NCI-H1930 (cell line): ENCODE measurements at places on chromosomes 6 and 20.

DNA sequence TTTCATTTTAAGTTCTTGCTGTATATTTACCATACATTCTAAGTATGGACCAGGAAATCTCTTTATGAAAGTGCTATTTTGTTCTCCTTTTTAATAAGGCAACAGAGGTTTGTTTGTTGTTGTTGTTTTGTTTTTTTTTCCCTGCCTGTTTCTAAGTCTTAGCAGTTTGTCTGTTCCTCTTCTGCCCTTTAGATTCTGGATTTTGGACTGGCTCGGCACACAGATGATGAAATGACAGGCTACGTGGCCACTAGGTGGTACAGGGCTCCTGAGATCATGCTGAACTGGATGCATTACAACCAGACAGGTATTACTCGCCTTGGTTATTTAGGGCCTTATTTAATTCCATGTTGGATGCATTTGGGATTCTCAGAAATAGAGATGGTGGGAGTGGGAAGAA is 48.0 kb downstream of the MAPK14 start:
- DNase-seq, result no peak

DNA sequence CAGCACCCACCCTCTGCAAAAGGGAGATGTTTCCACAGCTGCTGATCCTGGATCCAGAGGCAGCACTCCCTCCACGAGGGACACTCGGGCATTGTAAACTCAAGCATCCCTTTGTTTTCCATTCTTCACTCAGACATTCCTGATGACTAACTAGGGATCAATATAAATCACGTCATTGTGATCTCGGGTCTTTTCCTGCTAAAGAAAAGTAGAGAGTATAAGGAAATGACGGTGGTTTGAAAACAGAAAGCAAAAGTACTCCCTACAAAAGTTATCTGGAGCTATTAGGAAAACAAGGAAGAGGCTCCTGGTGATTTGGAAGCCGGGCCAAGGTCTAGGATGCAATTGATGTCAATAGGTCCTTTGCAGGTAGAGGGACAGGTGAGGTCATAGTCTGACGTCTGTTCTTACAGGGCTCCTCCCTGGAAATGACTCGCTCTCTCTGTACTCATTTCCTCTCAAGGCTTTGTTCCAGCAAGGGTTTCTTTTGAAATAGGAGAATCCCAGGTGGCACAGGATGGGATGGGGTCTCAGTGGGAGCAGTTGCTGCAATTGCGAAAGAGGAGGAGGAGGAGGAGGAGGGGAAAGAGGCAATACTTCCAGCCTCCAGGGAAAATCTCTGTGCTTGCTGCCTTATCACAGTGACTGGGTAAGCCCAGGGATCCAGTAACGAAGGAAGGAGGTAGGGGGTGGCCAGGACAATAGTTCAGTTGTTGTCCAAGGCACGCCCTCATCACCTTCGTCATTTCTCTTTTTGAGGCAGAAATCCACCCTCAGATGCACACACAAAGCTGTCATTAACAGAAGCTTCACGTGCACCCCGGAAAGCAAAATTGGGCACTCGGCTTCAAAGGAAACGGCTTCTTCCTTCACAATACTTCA is 222.8 kb downstream of the LY86 start:
- no peak for DNase-seq

DNA sequence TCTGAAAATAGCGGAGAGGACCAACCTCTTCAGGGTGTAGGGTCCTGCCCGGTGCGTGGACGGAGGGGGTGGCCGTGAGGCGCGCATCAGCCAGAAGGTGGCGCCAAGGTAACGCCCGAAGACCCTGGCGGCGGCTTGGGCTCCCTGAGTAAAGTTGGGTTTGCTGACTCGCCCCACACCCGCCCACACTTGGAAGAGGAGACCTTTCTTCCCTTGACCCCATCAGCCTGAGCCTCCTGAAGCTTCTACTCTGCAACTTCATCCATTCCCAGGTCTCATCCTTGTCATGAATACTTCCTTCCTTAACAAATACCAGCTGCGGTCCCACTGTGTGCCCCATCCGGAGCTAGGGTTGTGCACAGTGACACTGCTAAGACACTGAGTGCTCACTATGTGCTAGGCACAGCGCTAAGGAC is 14.6 kb downstream of the CD40 start:
- peak; percentile 57 for DNase-seq

- DNase-seq, result peak; percentile 8
Measured at GRCh38 chr6:13331516-13332348, 3.4 kb upstream of the TBC1D7 start.

DNA sequence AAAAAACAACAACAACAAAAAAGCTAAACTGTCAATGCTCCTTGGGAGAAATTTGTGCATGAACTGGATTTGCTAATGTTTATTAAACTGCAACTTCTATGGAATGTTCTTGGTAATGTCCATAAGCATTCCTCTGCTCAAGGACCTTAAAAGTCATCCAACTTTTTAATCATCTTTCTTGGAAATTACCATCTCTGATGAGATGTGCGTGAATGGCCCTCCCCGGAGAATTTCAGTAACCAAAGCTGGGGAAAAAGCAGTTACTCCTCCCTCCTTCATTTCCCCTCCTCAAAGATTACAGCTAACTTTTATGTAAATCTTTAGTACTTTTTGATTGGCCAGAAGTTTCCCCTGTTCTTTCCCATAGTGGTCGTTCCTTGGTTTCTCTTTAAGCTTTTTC is 5.2 kb downstream of the TBCC start:
- DNase-seq, result no peak

GRCh38 chr20:51249215-51249614 is 226.3 kb upstream of the KCNG1 start:
- DNase-seq, result no peak

DNA sequence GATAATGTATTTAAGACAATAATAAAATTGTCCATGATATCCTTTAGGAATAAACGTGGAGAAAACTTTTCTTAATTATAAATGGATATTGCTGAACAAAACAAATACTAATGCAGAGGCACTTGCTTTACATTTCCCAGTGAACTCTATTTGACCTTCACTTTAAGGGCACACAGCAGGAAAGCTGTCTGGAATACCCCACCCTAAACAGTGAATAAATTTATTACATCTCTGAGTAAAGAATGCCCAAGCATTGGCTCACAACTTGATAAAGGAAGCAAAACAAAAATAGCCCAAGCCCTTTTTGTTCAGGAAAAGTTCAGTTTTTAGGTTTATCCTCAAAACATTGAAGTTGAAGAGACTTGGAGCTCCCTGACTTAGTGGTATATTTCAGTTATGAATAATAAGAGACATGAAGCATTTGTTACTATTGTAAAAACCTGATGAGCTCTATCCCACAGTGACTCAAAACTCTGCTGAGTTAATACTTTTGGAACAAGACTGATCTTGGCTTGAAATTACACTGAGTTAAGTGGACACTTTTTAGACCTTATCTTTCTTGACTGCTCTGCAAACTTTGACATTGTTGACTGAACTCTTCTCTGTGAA is 353.9 kb downstream of the BCKDHB start:
- DNase-seq, result no peak

GRCh38 chr20:53346335-53346648 is 247.3 kb downstream of the ZNF217 start:
- no peak for DNase-seq

DNA sequence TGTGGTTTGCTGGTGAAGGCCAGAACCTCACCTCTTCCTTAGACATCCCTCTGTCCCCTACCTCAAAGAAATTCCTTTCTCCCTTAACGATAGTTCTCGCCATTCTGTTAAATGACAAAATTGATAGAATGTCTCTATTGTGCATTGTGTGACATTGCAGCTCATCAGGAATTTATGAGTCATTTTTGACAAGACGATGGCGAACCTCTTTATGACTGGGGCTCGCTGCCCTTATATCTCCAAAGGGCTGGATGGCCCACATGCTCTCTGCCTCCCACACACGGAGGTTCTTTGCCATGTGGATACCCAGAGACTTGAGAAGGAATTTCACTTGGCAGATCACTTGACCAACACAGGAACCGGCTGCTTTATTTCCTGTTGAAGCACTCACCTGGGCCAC is 66.8 kb upstream of the RPS6KA2 start:
- DNase-seq, result no peak

DNA sequence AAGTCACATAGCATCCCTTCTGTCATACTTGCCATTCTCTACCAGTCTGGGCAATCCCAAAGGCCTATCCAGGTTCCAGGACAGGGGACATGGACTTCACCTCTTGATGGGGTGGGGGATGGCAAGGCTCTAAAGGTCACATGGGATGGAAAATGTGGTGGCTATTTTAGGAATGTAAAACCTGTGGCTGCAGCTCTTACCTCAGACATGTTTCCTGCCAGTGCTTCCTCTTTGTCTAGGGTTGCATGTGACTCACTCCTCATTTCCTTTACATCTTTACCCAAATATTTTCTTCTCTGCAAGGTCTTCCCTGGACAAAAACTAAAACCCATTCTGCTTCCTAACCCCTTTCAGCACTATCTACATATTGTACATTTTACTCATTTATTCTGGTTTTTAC is 135.7 kb downstream of the BTBD3 start:
- no peak for DNase-seq

GRCh38 chr6:39268171-39268570 is 38.9 kb upstream of the KCNK5 start:
- DNase-seq, result no peak

DNA sequence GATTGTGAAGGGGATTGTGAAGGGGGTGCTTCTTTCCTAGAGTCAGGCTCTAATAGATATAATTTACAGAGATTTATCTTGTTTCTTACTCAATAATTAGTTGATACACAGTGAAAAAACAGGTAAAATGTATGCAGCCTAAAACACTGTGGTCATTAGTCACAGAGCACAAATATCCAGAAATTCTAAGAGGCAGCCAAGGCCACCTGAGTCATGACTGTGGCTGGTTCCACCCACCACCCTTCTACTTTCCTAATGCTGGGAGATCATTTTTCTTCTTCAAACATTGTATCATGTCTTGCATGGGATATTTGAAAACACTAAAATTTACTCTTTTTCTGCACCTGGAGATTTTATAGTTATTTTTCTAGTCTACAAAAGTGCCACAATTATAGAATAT is 181.6 kb downstream of the OTOR start:
- DNase-seq, result no peak

GRCh38 chr6:30399390-30400058 is 54.6 kb downstream of the RPP21 start:
- DNase-seq, result no peak

DNA sequence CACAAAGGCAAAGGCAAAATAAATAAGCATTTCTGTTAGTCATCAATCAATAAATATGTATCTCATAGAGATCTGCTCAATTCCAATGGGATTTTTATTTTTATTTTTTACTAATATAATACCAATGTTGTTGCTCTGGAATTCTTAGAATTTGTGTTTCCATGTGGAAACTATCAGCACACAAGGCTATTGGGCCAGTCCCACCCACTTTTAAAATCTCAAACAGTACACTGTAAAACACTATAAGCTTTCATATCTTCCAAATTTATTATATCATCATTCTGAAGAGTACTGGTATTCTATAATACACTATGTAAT is 563.8 kb upstream of the MARCKS start:
- no peak for DNase-seq

DNA sequence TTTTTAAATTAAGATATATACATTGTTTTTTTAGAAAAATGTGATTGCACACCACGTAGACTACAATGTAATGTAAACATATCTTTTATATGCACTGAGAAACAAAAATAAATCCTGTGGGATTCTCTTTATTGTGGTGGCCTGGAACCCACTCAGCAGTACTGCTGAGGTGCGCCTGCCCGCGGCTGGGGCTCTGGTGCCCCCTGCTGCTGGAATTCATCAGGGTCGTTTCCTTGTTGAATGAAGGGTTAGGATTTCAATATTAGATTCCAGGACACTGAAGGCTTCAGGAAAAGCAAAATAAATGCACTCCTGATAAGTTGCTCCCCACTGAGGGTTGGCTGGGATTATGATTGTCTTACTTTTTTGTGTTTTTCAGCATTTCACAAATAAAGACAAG is 175.8 kb upstream of the GGTLC1 start:
- DNase-seq, result no peak

DNA sequence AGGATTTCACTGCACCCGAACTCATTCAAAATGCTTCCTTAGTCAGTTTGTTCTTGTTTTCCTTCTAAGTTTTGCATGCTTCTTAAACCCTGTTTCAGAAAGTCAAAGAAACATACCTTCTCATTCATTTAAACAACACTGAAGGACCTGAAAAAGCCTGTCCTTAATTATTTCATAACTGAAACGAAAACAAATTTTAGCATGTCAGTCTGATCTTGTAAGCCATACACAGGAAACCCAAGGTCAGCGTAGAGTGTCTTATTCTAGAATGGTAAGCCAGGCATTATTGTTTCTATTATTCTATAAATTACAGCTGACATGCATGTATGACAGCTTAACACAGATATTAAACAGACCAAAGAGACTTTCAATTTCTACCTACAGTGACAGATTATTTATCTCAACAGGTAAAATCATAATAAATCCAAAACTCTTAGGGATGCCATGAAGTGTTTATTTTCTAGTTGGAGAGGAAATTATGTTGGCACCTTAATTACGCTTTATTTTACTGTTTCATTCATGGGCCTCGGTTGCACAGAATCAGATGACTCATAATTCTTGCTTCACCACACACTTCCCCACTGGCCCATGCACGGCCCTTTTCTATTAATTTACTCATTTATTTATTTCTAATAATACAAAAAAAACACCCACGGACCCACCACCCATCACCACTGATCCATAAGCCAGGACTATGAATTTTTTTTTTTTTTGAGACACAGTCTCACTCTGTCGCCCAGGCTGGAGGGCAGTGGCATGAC is 39.3 kb upstream of the DUSP22 start:
- no peak for DNase-seq

DNA sequence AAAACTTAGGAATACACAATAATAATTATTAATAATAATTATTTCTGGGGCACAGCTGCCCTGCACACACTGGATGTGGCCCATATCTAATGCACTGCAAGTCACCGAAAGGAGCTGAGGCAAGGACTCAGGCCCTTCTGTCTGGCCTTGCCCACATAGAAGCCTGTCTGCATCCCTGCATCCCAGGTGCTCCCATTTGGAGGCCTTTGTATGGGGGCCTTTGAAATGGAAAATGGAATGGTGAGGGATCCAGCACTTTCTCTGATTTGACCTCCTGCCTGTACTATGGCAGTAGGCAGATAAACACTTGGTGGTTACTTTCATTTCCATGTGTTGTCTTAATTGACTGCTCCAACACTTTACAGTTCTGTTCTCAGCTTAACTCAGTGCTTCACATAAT is 75.7 kb upstream of the PTCHD4 start:
- no peak for DNase-seq

DNA sequence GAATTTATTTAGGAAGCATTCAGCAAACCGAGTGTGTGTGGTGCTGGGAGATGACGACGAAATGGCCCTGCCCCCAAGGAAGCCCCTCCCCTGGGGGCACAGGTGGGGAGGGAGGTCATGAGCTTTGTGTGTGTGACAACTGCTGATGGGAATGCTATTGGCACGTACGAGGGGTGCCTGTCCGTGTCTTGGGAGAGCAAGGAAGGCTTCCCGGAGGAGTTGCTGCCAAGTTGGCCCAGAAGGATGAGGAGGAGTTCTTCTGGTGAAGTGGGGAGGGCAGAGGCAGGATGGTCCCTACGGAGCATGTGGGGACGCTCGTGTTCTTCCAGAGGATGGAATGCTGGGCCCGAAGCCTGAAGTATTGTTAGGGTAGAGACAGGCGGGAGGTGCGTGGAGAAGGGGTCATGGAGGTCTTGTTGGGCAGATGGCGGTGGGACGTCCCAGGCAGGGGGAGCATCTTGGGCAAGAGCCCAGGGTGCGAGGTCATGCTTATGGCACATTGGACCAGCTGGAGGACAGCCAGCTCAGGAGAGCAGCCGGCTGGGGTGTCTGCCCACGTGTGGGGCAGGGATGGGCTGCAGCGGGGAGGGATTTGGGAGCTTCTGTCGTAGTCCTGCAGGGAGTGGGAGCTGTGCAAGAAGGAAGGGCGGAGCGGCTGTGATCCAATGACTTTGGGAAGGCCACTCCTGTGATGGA is 46.1 kb downstream of the SYNJ2 start:
- no peak for DNase-seq
